HL-60 (cell line): ENCODE measurements at places on chromosomes 11 and 22.

- DNase-seq = peak; percentile 58
Observed at GRCh38 chr11:84714316-84714780, 912.8 kb downstream of the DLG2 start.

- no peak for DNase-seq
Observed at GRCh38 chr22:47697861-47698260, 935.4 kb downstream of the TBC1D22A start.

- DNase-seq = no peak
Observed at GRCh38 chr11:119990309-119991021, 147.4 kb downstream of the TRIM29 start.

DNA sequence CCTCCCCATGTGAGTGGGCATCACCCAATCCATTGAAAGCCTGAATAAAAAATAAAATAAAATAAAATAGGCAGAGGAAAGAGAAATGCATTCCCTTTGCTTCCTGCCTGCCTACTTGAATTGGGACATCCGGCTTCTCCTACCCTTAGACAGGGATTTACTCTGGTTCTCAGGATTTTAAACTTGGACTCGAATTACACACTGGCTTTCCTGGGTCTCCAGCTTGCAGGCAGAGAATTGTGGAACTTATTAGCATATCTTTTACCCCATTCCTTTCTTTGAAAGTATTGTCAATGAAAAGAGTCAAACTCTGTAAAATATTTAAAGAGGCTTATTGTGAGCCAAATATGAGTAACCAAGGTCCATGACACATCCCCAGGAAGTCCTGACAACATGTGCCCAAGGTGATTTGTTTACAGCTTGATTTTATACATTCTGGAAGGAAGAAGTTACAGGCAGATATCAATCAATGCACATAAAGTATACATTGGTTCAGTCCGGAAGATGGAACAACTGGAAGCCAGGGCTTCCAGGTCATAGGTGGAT is 78.4 kb upstream of the CCDC90B start:
- no peak for DNase-seq

DNA sequence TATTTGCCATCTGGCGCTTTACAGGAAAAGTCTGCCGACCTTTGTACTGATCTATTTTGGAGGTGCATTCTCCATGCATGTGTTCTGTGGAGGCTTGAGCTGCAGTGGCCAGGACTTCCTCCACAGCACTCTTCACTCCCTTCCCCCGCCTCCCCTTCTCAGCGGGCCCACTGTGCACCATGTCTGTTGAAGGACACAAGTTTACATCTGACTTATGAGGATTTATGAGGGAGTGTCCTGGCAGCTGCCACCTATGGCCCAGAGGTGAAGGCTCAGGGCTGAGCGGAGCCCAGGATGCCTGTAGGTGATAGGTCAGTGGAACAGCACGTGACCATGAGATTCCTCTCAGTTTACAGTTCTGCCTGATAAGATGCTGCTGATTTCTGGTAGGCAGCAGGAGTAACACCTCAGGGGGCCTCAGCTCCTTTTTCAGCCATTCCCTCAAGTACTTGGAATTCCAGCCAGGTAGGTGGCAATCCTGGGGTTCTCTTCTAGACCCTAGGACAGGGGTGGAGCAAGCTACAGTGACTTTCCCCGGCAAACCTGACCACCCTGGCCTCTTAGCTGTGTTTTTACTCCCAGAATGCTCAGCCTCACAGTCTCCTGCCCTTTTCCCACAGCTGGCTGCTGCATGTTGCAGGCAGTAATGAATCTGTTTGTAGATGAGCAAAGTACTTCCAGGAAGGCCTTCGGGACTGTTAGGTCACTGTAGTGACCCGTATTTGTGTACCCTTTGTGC is 59.9 kb downstream of the PPFIBP2 start:
- no peak for DNase-seq

DNA sequence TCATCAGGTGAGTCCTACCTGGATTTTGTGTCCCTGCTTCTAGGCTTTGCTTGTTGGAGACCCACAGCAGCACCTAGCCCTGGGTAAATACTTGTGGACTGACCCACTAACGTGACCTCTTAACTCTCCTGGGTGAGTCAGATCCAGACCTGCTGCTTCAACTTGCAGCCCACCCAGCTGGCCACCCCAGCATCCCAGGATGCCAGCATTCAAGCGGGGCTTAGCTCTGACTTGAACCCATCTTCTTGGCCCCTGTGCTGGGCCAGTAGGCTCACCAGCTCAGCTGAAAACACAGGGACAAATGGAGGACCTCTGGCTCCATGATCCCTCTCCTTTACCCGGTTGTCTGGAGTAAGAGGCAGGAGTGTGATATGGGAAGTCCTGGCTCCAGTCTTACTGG is 33.5 kb downstream of the PARVG start:
- DNase-seq = no peak

DNA sequence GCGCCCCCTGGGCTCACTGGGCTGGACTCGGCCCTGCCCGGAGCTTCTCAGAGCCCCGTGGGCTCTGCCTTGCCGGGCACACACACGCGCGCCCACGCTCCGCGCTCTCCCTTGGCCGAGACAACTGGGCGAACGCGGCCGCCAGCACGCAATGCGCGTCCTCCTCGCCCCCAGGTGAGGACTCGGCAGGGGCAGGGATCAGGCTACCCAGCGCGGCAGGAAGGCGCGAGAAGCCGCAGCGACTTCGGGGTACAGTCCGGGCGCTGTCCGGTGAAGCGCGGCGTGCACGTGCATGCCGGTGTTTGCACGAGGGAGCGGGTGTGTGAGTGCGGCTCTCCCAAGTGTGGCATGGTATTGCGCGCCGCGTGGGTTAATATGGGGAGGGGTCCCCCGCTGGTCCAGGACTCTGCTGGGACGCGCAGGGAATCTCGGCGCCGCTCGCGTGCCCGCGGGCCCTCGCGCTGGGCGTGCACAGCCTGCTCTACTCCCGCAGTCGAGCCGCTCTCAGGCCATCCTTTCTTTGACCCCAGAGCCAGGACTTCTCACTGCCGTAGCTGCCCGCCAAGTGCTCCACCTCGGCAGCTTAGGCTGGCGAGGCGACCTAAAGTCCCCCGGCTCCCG is 5.4 kb downstream of the WNT7B start:
- DNase-seq = no peak

DNA sequence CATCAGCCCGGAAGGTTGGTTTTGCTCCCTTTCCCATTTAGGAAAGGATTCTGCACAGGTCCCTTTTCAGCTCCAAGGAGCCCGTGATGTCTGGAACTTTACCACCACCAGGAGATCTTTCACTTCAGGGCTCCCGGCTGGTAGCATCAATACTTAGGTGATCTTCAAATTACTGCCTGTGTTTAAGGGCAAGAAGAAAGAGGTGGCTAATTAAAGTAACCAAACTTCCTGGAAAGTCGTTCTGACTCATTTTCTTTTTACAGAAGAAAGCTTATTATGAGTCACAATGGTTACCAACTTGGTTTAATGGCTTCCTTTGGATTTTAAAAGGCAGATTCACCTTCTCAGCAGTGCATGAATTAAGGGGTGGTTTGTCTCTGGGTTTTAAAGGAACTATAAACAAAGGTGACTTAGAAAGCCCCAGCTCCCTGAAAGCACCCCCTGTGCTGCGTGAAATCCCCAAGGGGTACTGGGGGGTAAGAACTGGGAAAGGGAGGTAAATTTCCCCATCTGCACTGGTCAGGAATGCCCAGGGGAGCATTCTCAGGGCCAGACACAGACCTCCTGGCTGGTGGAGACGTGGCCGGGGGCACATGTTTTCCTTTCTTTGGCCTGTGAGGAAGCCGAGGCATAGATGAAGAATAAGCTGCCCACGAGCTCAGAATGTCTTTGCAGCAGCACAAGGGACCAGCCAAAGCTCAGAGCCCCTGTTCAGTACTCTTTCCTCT is 8.8 kb downstream of the POU2F3 start:
- no peak for DNase-seq

DNA sequence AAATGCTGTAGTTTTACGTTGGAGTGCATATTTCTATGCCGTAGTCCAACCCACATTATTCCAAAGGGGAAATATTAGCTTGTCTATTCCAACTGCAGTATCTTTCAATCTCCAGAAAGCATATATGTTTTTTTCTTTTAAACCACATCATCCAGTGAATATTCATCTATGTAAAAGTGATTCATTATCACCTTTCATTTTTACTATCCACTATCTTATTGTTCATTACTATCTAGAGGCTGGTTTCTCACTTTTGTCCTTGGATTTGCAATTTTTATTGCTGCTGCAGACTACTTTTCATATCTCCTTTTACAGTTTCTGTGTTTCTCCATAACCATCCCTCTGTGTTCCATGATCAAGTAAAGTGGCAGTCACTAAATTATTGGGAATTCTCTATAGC is 1097.2 kb upstream of the TENM4 start:
- no peak for DNase-seq

DNA sequence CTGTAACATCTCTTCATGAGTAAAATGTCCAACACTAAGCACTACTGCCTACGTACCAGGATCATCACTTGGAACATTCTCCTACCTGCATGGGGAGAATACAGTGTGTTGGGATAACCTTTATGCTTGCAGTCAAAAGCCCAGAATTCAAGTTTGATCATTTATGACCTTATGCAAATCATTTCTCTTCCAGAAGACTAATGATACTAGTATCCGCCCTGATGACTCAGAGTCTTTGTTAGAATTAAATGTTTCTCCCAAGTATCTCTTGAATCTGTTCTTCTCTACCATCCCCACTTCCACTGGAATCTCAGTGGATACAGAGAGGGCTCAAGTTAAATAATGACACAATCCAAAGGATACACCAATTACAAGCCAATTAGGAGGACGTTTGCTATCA is 12.4 kb downstream of the MAJIN start:
- DNase-seq = no peak

GRCh38 chr11:27552341-27552740 is 45.8 kb upstream of the LIN7C start:
- no peak for DNase-seq

- DNase-seq = no peak
Observed at GRCh38 chr11:60348116-60348515, 21.1 kb downstream of the MS4A6E start.

GRCh38 chr11:503179-503981 is 3.7 kb downstream of the RNH1 start:
- peak; percentile 93 for DNase-seq

- no peak for DNase-seq
Observed at GRCh38 chr22:43969021-43969878, 14.0 kb downstream of the SAMM50 start.

DNA sequence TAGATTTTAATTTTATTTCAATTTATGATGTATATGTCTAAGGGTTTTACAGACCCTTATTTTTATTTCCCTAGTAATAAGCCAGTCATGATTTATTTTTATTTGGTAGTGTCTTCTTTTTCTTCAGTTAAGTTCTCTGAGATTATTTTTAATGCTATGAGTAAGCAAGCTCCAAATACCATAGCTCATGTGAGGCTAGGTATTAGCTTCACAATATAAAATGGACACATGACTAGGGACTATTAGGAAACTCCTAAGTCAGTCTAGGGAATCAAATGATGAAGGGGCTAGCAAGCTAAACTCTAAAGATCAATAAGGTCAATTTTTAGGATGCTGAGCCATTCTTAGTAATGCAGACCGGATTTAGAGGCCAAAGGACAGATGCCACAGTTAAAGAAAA is 45.9 kb downstream of the CKAP5 start:
- DNase-seq = no peak

DNA sequence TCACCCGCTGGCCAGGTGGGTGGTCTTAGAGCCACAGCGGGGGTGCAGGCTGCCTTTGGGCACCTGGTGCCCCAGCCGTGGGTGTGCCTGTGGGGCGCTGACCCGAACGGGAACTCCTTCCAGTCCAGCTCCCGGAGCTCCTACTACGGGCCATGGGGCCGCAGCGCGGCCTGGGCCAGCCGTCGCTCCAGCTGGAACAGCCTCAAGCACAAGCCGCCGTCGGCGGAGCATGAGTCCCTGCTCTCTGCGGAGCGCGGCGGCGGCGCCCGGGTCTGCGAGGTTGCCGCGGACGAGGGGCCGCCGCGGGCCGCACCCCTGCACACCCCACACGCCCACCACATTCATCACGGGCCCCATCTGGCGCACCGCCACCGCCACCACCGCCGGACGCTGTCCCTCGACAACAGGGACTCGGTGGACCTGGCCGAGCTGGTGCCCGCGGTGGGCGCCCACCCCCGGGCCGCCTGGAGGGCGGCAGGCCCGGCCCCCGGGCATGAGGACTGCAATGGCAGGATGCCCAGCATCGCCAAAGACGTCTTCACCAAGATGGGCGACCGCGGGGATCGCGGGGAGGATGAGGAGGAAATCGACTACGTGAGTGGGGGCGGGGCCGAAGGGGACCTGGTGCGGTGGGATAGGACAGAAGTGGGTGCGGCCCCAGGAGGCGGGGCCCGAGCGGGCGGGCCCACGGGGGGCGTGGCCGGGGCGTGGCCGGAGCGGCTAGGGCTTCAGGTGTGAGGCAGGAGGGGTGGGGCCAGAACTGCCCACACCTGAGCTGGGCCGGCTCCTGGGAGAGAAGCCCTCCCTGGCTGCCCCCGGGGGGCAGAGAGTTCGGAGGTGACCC is 91.5 kb downstream of the CACNA1I start:
- no peak for DNase-seq

DNA sequence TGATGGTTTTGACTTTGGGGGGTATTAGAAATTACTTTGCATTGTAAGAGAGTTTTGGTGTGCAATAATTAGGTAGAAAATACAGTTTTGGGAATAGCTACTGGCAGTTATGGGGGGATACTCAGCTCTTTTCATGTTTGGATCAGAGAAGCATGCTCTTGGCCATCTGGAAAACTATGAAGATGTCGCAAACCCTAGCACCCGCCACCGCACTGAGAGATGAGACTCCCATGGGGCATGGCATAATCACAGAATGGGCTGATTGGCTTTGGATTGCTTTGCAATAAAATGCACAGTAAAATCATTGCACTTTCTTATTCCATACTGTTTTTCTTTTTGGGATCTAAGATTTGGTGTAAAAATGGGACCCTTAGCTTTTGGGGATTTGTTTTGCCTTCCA is 43.5 kb upstream of the SLC5A12 start:
- DNase-seq = no peak

DNA sequence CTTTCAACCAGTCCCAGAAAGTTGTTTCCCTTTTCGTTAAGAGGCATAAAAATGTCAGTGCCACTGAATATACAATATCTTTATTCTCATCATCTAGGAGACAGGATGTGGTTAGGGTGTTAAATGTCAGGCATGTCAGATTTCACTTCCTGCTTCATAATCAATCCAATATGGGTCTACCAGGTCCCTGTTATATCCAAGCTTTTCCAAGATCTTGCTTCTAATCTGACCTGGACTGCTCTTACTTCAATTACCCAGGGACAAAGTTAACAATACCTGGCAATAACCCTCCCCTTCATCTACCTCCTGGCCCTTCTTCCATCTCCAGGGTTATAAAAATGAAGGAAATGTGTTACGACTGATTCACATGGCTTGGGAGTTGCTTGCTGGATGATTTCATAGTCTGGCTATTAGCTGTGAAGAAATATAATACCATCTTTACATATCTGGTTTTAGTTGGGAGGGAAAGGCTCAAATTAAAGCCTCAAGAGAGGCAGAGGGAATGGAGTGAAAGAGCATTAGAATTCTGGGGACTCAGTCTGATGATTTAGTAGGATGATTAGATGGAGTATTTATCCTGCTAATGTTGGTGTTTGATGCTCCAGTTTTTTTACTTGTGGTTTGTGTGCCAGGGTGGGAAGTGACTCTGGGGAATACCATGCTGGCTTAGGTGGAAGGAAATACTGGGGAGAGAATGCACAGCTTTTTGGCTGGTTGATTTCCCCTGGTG is 534.3 kb downstream of the ETS1 start:
- DNase-seq = no peak

GRCh38 chr11:130323452-130324450 is 9.0 kb upstream of the ZBTB44 start:
- no peak for DNase-seq
